Adrenal gland (tissue), 19 donors: ENCODE measurements at places on chromosomes 2 and 18. TPM values are rescaled to one million over a fixed set of nuclear protein-coding genes. Genes with fewer than 3 reads are reported as not detected.
A peak's percentile ranks its signal among the peaks of the same experiment; 100 is the strongest.

DLGAP1 gene
- total RNA-seq = 26.1 TPM

MCFD2 gene
- total RNA-seq = 428 TPM

ANKAR gene
- 4.4 TPM for total RNA-seq

CELF4 gene
- 1.3 TPM for total RNA-seq

FOSL2 gene
- total RNA-seq = 433 TPM

LYG2 gene
- total RNA-seq = not detected

C2orf15 gene
- total RNA-seq = 1.4 TPM

- H3K4me1 ChIP-seq = peaks cover 30% of the 10 kb centered on the region
- no peak for DNase-seq
- H3K36me3 ChIP-seq = no peaks in the 10 kb centered on the region
Measured at GRCh38 chr2:105328281-105329196, 996 bp downstream of the TGFBRAP1 start.

DNA sequence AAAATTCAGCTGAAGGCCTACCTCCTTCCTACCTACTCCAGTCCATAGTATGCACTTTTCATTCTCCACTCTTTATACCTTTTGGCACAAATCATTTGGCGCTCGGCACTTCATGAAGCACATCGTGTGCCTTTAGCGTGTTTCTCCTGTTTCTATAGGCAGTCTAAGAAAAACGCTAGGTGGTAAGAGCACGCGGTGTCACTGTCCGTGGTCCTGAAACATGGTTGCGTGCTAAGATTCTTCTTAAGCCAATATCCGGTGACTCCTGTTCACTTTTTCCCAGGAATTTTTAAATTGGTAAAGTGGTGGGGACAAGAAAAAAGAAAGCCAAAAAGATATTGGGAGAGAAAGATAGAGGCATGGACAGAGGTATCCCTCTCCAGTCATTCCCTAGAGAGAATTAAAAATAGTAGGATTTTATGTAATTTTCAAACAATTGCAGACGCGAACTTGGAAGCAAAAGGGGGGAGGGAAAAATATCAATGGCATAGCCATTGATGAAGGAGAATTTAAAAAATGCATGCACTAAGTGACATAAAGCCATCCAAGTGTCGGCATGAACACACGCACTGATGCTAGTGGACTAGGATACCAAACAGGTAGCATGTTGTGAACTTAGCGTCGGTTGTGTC is 1.4 kb upstream of the CTNNA2 start:
- no peaks in the 10 kb centered on the region for H3K27me3 ChIP-seq
- peak; percentile 46 for DNase-seq
- H3K36me3 ChIP-seq = no peaks in the 10 kb centered on the region
- no peak overlapping the region for H3K27ac ChIP-seq
- H3K4me1 ChIP-seq = no peaks in the 10 kb centered on the region

DNA sequence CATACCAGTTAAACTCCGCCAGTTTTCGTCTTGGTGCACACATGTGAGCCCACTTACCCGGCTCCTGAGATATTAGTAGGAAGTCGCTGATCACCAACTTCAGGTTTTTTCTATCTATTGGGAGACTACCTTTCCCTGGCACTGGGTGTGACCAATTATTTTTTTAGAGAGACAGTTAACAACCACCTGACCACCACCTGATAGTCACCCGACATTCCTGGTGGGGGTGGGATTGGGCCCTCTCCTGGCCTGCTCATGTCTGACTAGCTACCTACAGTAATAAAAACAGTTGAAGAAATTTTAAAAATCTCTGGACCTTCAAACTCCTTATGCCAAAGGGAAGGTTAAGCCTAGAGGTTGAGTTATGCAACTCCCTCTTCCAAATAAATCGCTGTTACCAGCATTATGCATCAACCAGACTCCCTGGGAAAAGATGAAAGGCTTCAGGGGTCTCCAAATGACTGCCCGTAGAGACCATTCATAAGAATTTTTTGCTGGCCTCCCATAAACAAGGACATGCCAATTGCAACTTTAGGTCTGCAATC is 27.8 kb downstream of the CREG2 start:
- peaks cover 5% of the 10 kb centered on the region for H3K4me1 ChIP-seq
- H3K27me3 ChIP-seq = no peaks in the 10 kb centered on the region
- H3K36me3 ChIP-seq = no peaks in the 10 kb centered on the region
- no peak overlapping the region for H3K27ac ChIP-seq
- no peak overlapping the region for H3K4me3 ChIP-seq
- no peak for DNase-seq

GRCh38 chr2:44267796-44268648 is 7.3 kb upstream of the SLC3A1 start:
- no peaks in the 10 kb centered on the region for H3K27me3 ChIP-seq
- DNase-seq = peak; percentile 23
- no peak overlapping the region for H3K27ac ChIP-seq
- no peak overlapping the region for H3K4me3 ChIP-seq

DNA sequence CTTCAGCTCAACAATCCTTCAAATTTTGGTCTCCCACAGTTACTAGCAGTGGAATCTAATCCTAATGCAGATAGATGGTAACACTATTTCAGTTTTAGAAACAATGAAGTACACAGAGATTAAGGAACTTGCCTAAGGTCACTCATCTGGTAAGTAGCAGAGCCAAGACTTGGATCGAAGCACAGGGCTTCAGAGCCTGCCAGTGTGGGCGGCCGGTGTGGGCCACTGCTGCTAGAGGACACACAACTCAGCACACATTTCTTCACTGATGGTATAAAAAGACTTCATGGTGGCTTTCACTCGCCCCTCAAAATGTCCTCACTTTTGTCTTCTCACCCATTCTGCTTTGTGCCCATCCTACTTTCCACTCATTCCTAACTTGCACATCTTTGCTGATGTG is 11.1 kb downstream of the C2orf74 start:
- DNase-seq = no peak
- no peaks in the 10 kb centered on the region for H3K36me3 ChIP-seq
- H3K4me1 ChIP-seq = peaks cover 2% of the 10 kb centered on the region
- no peaks in the 10 kb centered on the region for H3K27me3 ChIP-seq
- no peak overlapping the region for H3K27ac ChIP-seq

DNA sequence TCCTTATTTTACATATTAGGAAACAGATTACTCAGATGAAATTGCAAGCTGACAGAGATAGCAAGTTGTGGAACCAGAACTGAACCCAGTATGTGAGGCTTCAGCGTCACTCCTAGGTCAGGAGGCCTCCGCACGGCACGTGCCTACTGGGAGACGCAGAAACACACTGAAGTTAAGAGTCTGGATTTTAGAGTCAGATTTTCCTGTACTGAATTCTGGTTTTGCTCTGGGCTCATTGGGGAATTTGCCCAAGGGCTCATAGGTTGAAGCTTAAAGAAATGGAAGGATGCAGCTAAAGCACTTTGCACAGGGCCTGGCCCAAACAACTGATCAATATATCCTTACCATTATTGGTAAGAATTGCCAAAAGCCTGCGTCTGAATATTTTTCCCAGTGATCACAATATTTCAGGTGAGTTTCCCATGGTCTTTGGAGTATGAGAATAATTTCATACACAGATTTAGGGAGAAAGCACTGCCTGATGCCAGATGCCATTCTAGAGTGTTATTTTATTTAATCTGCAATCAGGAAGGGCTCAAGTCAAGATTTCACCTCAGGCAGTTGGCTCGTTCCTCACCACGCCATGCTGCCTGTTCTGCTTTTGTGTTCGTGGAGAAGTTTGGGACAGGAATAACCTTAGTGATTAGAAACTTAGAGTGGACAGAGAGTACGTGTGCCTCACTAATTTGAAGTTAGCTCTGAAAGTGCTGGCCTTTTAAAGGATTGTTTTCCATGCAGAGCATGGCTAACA is 331.9 kb downstream of the MYCN start:
- H3K27ac ChIP-seq = no peak overlapping the region
- no peak overlapping the region for H3K4me3 ChIP-seq
- H3K36me3 ChIP-seq = no peaks in the 10 kb centered on the region
- H3K4me1 ChIP-seq = no peaks in the 10 kb centered on the region
- no peak for DNase-seq

DNA sequence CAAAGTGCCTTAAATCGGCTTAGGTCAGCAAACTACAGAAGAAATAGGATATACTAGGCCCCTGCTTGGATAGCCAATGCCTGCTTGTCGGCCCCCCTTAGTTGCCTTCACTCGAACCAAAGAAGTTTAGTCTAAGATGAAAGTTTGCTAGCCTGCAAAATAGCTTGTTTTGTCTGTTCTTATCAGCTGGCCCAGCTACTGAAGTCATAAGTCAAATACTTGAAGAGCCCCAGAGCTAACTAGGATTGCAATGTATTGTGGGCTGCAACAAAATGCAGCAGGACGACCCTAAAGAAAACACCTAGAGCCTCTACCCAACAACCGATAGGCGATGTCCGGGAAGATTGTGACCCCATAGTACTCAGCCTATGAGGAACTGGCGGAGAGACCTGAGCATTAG is 183.5 kb upstream of the HS6ST1 start:
- H3K4me1 ChIP-seq = no peaks in the 10 kb centered on the region
- no peaks in the 10 kb centered on the region for H3K27me3 ChIP-seq
- H3K4me3 ChIP-seq = no peak overlapping the region
- DNase-seq = no peak
- no peak overlapping the region for H3K27ac ChIP-seq
- H3K36me3 ChIP-seq = no peaks in the 10 kb centered on the region

DNA sequence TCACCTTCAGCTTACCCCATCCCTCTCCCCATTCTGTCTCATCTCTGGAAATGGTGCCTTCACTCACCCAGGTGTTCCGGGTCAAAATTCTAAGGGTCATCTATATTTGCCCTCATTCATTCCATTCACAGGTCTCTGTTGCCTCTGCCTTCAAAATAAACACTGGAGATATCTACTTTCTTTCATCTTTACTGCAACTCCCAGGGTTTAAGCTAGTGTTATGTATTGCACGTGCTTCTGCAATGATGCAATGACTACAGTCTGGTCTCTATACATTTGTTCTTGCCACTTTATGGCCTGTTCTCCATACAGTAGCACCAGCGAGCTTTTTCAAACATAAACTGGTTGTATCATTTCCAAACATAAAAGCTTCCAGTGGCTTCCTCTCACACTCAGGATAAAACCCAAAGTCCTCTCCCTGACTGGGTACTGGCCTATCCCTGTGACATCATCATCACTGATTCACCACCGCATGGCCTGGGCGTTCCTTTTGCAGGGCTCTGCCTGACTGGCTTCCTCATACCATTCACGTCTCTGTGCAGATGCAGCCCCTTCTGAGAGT is 14.3 kb downstream of the DSG2 start:
- H3K36me3 ChIP-seq = no peaks in the 10 kb centered on the region
- H3K4me1 ChIP-seq = no peaks in the 10 kb centered on the region
- H3K27me3 ChIP-seq = peaks cover 4% of the 10 kb centered on the region
- H3K27ac ChIP-seq = no peak overlapping the region
- no peak for DNase-seq
- no peak overlapping the region for H3K4me3 ChIP-seq

DNA sequence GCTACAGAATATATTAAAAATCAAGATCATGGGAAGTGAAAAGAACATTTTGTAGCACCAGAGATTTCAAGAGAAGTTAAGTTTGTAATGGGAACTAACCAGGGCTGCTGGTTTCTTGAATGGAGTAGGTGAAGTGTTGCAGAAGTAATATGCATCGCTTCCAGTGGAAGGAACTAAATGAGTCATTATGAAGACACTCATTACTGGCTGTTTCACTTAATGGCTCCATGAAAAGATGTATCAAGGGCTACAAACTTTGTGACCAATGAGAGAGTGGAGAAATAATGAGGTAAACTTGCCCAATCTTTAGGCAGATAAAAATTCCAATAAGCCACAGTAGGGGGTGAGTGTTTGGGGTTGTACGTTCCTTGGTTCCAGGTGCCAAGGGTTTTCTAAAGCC is 380.4 kb upstream of the POU3F3 start:
- no peaks in the 10 kb centered on the region for H3K36me3 ChIP-seq
- no peaks in the 10 kb centered on the region for H3K4me1 ChIP-seq
- H3K4me3 ChIP-seq = no peak overlapping the region
- DNase-seq = no peak
- H3K27me3 ChIP-seq = no peaks in the 10 kb centered on the region
- H3K27ac ChIP-seq = no peak overlapping the region

DNA sequence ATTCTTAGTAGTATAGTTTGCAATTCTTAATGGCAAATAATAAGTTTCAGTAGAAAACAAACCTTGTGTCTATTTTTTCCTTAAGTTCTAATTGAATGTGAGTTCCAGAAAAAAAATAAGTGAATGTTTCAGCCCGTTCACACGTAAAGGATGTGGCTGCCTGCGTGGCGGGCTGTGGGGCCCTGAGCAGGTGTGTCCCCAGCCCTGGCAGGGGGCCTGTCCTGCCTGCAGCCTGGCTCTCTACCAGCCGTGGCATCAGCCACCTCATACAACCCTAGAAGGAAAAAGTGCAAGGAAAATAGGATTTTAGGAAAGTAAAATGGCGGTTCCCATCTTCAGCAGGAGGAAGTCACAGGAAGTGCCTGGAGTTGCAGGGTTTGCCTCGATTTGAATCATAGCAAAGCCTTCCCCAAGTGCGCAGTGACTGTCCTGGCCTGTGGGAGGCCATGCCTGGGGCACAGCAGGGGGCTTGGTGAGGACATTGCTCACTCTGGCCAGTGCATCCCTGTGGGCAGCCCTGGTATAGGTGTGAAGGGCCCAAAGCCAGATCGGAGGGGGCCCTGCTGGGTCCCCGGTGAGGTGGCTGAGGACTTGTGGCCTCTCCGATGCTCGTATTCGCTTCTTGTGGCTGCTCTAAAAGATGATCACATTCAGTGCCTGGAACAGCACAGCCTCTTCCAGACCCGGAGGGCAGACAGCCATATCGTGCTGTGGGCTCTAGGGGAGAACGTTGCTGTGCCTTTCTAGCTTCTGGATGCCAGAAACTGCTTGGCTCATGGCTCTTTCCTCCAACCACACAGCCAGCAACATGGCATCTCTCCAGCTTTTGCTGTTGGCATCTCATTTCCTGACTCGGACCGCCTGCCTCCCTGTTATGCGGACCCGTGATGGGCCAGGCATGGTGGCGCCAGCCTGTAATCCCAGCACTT is 12.6 kb downstream of the DTYMK start:
- no peak overlapping the region for H3K4me3 ChIP-seq
- no peak overlapping the region for H3K27ac ChIP-seq
- no peaks in the 10 kb centered on the region for H3K27me3 ChIP-seq
- DNase-seq = no peak
- no peaks in the 10 kb centered on the region for H3K4me1 ChIP-seq
- peaks cover 54% of the 10 kb centered on the region for H3K36me3 ChIP-seq

DNA sequence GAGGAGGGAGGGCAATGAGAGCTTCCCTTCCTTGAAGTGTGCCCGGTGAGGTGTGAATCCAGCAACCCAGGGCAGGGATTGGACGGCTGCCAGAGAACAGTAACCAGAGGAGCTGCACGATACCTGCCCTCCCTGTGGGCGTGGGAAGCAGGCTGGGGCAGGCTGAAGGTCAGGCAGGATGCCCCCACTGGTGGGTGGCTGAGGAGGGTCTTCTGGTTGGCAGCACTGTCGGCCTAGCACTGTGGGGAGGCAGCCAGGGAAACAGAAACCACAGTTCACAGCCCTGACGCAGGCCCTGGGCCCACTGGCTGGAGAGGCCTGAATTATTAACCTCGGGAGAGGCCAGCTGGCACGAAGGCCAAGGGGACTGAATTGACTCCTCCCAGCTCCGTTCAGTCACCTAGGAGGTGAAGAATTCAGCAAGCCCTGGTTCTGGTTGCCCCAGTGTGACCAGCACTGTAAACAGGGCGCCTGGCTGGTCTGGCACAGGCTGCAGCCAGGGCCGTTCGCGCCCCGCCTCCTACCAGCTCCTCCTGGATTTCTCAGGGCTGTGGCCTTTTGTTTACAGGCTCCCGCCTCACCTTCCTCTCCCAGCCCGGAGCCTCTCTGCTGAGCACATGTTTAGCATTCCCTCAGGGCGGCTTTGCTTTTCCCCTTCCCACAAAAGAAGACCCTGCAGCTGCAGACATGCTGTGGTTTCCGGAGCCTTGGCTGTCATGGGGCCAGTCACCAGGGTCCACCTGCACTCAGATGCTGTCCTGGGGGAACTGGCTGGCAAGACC is 97.8 kb downstream of the B3GNT2 start:
- peaks cover 26% of the 10 kb centered on the region for H3K4me1 ChIP-seq
- H3K4me3 ChIP-seq = no peak overlapping the region
- H3K27ac ChIP-seq = peak overlapping the region; percentile 91
- no peaks in the 10 kb centered on the region for H3K27me3 ChIP-seq
- DNase-seq = peak; percentile 85
- H3K36me3 ChIP-seq = no peaks in the 10 kb centered on the region
